ENCODE measurements at places on chromosomes 16 and 17. TPM values are rescaled to one million over a fixed set of nuclear protein-coding genes. Genes with fewer than 3 reads are reported as not detected.
A peak's percentile ranks its signal among the peaks of the same experiment; 100 is the strongest.

The ZG16B gene
- total RNA-seq = not detected

The TBX2 gene
- 18.7 TPM for total RNA-seq

The MYH1 gene
- total RNA-seq = not detected

The TEDC2 gene
- 65.1 TPM for total RNA-seq

The CCL7 gene
- not detected for total RNA-seq

The TMEM186 gene
- total RNA-seq = 11.8 TPM

The TBC1D3H gene
- not detected for total RNA-seq

The MEFV gene
- total RNA-seq = not detected

The ITGAL gene
- not detected for total RNA-seq

The MYOCD gene
- total RNA-seq = 0.09 TPM

The C16orf54 gene
- not detected for total RNA-seq

DNA sequence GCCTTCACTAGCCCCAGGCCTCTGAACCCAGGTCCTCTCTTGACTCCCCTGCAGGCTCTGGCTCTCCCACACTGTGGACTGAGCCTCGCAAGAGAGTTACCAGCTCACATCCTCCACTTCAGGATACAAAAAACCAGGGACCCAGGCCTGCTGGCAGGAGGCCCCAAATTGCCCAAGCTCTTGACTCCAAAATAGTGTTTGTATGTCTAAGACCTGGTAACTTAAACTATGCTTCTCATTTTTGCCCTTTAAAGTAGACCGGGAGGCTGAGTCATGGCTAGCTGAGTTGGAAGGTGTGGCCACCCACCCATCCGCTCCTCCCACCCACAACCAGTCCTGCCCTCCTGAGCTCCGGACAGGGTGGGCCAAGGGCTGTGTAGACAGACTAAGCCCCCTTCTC, 250.0 kb downstream of the SOX9 start:
- no peaks in the 10 kb centered on the region for H3K27me3 ChIP-seq
- no peak overlapping the region for H3K27ac ChIP-seq
- no peaks in the 10 kb centered on the region for H3K36me3 ChIP-seq
- DNase-seq = no peak

- H3K36me3 ChIP-seq = no peaks in the 10 kb centered on the region
- H3K4me1 ChIP-seq = peaks cover 16% of the 10 kb centered on the region
Measured at GRCh38 chr17:43940630-43941029, 1.6 kb downstream of the PPY start.

DNA sequence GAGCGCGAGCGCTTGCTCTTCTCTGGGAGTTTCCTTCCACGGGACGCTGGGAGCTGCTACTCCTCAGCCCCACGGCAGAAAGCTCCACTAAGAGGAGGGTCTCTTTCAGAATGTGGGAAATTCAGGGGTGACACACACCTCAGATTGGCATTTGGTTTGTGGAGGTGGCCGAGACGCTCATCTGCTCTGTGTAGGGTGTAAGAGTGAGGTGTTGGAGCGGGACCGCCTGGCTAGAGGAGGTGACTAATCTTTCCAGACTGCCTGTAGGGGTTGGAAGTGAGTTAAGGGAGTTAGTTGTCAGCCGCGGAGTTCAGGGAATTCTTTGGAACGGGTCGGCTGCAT, 735 bp downstream of the PSMD11 start:
- peaks cover 27% of the 10 kb centered on the region for H3K4me1 ChIP-seq
- H3K27ac ChIP-seq = peak overlapping the region; percentile 25
- no peak for DNase-seq
- peak overlapping the region; percentile 92 for H3K4me3 ChIP-seq

DNA sequence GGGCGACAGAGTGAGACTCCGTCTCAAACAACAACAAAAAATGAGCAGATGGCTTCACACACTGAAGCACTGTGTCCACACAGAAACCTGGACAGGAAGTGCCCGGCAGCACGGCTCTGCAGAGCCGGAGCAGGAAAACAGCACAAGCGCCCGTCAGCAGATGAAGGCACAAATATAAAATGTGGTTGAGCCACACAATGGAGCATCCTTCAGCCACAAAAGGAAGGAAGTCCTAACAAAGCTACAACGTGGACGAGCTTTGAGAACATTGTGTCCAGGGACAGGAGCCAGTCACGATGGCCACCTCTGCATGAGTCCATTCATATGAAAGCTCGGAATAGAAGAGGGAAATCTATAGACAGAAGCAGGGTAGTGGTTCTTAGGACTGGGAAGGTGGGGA, 15.7 kb downstream of the RHBDF2 start:
- H3K4me1 ChIP-seq = peaks cover 16% of the 10 kb centered on the region
- DNase-seq = no peak
- H3K36me3 ChIP-seq = no peaks in the 10 kb centered on the region
- no peak overlapping the region for H3K4me3 ChIP-seq

- peak overlapping the region; percentile 89 for H3K27ac ChIP-seq
- no peaks in the 10 kb centered on the region for H3K27me3 ChIP-seq
- peaks cover 19% of the 10 kb centered on the region for H3K36me3 ChIP-seq
- peak overlapping the region; percentile 28 for H3K4me3 ChIP-seq
Measured at GRCh38 chr17:15457723-15458094, 9.7 kb downstream of the CDRT4 start.

GRCh38 chr16:76444832-76445231, 167.6 kb downstream of the CNTNAP4 start:
- no peaks in the 10 kb centered on the region for H3K27me3 ChIP-seq
- H3K27ac ChIP-seq = no peak overlapping the region
- peaks cover 22% of the 10 kb centered on the region for H3K4me1 ChIP-seq
- DNase-seq = no peak

DNA sequence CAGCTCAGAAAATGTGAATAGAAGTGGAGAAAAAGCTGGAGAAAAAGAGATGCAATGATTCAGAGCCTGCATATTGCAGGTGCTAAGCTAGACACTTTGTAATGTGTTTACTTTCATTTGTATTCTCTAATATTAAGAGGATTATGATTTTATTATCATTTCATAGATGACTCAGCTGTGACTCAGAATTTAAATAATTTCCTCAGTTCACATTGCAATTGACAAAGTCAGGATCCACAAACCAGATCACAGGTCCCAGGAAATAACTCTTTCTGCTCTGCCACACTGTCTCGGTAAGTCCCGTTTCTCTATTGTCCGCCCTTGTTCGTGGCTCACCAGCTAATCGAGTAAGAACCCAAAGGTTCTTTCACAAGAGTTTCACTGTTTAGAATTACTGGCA, 235.4 kb upstream of the MON1B start:
- H3K36me3 ChIP-seq = no peaks in the 10 kb centered on the region
- H3K4me1 ChIP-seq = no peaks in the 10 kb centered on the region
- H3K4me3 ChIP-seq = no peak overlapping the region
- H3K27me3 ChIP-seq = no peaks in the 10 kb centered on the region
- H3K27ac ChIP-seq = no peak overlapping the region

DNA sequence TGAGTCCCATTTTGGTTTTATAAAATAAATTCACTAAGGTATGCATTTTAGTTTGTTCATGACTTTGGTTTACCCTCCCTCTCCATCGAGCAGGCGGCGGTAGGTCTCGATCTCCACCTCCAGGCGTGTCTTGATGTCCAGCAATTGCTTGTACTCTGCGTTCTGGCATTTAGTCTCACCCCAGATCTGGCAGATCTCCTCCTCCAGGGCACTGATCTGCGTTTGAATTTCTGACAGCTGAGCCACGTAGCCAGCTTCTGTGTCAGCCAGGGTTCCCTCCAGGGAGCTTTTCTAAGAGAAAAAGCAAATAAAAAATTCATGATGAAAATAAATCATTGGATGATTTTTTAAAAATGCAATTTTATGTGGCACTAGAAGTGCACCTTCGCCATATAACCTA, 4.2 kb downstream of the KRT24 start:
- H3K36me3 ChIP-seq = no peaks in the 10 kb centered on the region
- H3K4me3 ChIP-seq = no peak overlapping the region
- H3K27me3 ChIP-seq = peaks cover 13% of the 10 kb centered on the region
- H3K4me1 ChIP-seq = no peaks in the 10 kb centered on the region

- H3K4me3 ChIP-seq = no peak overlapping the region
- no peak for DNase-seq
Measured at GRCh38 chr16:49596068-49596467, 222.5 kb downstream of the C16orf78 start.

GRCh38 chr17:35683591-35683990, 47.8 kb upstream of the RASL10B start:
- no peaks in the 10 kb centered on the region for H3K27me3 ChIP-seq
- H3K4me3 ChIP-seq = no peak overlapping the region
- H3K36me3 ChIP-seq = peaks cover 16% of the 10 kb centered on the region

- no peak for DNase-seq
- H3K36me3 ChIP-seq = no peaks in the 10 kb centered on the region
- peaks cover 3% of the 10 kb centered on the region for H3K27me3 ChIP-seq
- H3K4me3 ChIP-seq = no peak overlapping the region
- no peaks in the 10 kb centered on the region for H3K4me1 ChIP-seq
Measured at GRCh38 chr17:58279016-58279711, 1.6 kb downstream of the MPO start.

GRCh38 chr16:28326881-28327610, 34.7 kb downstream of the SBK1 start:
- peak; percentile 73 for DNase-seq
- no peaks in the 10 kb centered on the region for H3K36me3 ChIP-seq
- no peaks in the 10 kb centered on the region for H3K27me3 ChIP-seq
- peaks cover 9% of the 10 kb centered on the region for H3K4me1 ChIP-seq

DNA sequence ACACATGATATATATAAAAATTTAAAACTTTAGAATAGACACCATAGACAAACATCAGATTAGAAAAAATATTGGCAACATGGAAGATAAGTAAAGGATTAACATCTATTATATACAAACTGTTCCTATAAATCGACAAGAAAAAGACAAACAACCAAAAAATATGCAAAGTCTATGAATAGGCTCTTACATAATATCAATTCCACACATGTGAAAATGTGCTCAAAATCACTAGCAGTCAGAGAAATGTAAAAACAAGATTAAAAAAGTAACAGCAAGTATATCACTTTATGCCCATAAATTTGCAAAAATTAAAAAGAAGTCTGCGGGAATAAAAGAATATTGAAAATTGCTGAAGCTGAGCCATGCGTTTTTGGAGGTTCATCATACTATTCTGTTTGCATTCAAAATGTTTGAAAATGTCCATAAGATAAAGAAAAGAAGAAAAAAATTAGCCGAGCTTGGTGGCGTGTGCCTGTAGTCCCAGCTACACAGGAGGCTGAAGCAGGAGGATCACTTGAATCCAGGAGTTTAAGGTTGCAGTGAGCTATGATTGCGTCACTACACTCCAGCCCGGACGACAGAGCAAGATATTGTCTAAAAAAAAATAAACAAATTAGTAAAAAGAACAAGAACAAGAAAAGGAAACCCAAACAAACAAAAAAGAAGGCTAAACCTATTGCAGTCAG, 11.2 kb upstream of the ERN2 start:
- H3K4me1 ChIP-seq = peaks cover 5% of the 10 kb centered on the region
- DNase-seq = no peak
- no peak overlapping the region for H3K27ac ChIP-seq
- no peaks in the 10 kb centered on the region for H3K36me3 ChIP-seq

- H3K4me3 ChIP-seq = no peak overlapping the region
- no peak overlapping the region for H3K27ac ChIP-seq
- no peak for DNase-seq
- no peaks in the 10 kb centered on the region for H3K36me3 ChIP-seq
Measured at GRCh38 chr17:57808882-57809281, 41.0 kb downstream of the MRPS23 start.

GRCh38 chr16:12750554-12750918, 53.2 kb downstream of the CPPED1 start:
- H3K27ac ChIP-seq = no peak overlapping the region
- H3K4me1 ChIP-seq = peaks cover 15% of the 10 kb centered on the region
- H3K4me3 ChIP-seq = no peak overlapping the region
- peaks cover 5% of the 10 kb centered on the region for H3K36me3 ChIP-seq
- no peak for DNase-seq
- H3K27me3 ChIP-seq = no peaks in the 10 kb centered on the region

DNA sequence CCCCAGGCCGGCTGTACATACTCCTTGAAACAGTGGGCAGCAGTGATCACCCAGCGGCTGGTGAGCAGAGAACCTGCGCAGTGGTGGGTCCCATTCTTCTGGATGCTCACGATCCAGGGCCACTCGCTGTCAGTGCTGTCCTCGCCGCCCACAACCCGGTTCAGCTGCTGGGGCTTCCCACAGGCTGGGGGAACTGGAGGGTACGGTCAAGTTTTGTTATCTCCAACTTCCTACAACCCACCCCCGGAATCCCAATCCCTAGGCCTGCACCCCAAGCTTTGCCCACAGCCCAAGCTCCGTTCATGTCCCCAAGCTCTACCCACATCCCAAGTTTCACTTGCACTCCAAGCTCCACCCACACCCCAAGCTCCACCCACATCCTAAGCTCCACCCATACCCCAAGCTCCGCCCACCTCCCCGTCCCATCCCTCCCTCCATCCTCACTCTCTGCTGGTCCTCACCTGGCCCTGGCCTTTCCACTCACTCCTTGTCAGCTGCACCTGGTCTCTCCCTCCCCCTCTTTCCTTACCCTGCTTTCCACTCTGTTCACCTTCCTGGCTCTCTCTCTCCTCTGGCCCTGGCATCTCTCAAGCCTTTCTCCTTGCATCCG, 1.8 kb downstream of the PRSS22 start:
- no peak overlapping the region for H3K27ac ChIP-seq
- no peak overlapping the region for H3K4me3 ChIP-seq
- H3K36me3 ChIP-seq = no peaks in the 10 kb centered on the region
- DNase-seq = no peak

DNA sequence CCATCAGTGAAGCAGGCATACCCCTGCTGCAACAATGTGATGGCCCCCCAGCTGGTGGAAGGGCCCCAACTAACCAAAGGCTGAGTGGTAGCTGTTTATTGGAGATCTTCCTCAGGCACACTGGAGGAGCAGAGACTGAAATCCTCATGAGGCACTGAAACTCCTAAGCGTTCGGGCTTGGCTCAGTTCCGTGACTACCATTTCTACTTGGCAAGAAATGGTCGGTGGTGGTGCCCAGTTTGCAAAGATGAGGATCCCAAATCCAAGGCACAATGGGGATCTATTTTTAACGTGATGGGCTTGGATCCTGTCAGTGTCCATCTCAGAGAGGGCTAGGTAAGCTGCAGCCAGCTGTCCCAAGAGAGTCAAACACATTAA, 82.8 kb downstream of the TNFRSF13B start:
- no peaks in the 10 kb centered on the region for H3K27me3 ChIP-seq
- no peak overlapping the region for H3K4me3 ChIP-seq
- no peak overlapping the region for H3K27ac ChIP-seq

- no peak for DNase-seq
- H3K27me3 ChIP-seq = no peaks in the 10 kb centered on the region
- peak overlapping the region; percentile 9 for H3K27ac ChIP-seq
- H3K36me3 ChIP-seq = no peaks in the 10 kb centered on the region
Measured at GRCh38 chr17:29061036-29061435, 18.1 kb downstream of the PIPOX start.

- peaks cover 3% of the 10 kb centered on the region for H3K4me1 ChIP-seq
- H3K36me3 ChIP-seq = peaks cover 9% of the 10 kb centered on the region
- H3K27me3 ChIP-seq = no peaks in the 10 kb centered on the region
- no peak overlapping the region for H3K27ac ChIP-seq
- H3K4me3 ChIP-seq = no peak overlapping the region
- no peak for DNase-seq
Measured at GRCh38 chr16:28313587-28313986, 21.3 kb downstream of the SBK1 start.

- peaks cover 4% of the 10 kb centered on the region for H3K4me1 ChIP-seq
- no peak for DNase-seq
- H3K36me3 ChIP-seq = no peaks in the 10 kb centered on the region
Measured at GRCh38 chr16:71354156-71354555, 4.4 kb upstream of the CALB2 start.

- no peaks in the 10 kb centered on the region for H3K36me3 ChIP-seq
- peaks cover 15% of the 10 kb centered on the region for H3K4me1 ChIP-seq
- peaks cover 33% of the 10 kb centered on the region for H3K27me3 ChIP-seq
- peak overlapping the region; percentile 83 for H3K4me3 ChIP-seq
- DNase-seq = no peak
Measured at GRCh38 chr17:41666237-41666641, 22.4 kb upstream of the EIF1 start.
